ENCODE measurements at places on chromosomes 1 and 21. TPM values are rescaled to one million over a fixed set of nuclear protein-coding genes. Genes with fewer than 3 reads are reported as not detected.
A peak's percentile ranks its signal among the peaks of the same experiment; 100 is the strongest.

The MAP3K7CL gene
- 13.2 TPM for total RNA-seq

The TFAP2E gene
- total RNA-seq, result 2.2 TPM

The KLHDC9 gene
- 24.8 TPM for total RNA-seq

DNA sequence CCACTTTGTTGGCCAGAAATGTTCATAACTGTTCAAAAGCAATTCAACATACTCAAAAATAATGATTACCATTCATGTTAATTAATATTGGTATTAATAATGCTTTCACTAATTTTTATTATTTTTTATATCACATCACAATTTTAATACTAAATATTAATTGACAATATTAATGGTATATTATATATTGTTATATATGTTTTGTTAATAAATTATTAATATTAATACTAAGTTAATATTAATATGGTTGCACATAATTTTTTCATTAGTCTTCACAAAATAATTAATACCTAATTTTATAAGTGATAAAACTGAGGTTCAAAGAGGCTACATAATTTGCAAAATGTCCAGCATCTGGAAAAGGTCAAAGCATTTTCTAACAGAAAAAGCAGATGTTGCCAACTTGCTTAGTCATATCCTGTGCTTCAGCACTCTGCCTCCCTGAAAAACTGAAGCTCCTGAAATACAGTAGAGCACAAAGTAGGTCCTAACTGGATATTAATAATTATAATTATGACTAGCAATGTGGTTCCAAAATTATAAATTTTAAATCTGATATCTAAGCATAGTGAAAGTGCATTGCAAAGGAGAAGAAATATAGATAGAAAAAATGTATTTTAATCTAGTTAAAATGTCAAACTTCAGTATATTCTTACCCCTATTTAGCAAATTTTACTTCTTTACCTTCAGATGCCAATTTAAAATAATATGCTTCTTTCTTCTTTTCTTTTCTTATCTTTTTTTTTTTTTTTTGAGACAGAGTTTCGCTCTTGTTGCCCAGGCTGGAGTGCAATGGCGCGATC lies 123.2 kb upstream of the TNFSF4 start:
- no peak for DNase-seq
- H3K27ac ChIP-seq, result no peak overlapping the region
- no peaks in the 10 kb centered on the region for H3K27me3 ChIP-seq
- H3K4me3 ChIP-seq, result no peak overlapping the region
- no peaks in the 10 kb centered on the region for H3K4me1 ChIP-seq
- no peaks in the 10 kb centered on the region for H3K36me3 ChIP-seq

The MROH9 gene
- not detected for total RNA-seq

- no peak overlapping the region for H3K4me3 ChIP-seq
- no peaks in the 10 kb centered on the region for H3K4me1 ChIP-seq
- no peaks in the 10 kb centered on the region for H3K27me3 ChIP-seq
These were observed 255.9 kb upstream of the SNX7 start for GRCh38 chr1:98405581-98406074.

- DNase-seq, result no peak
- H3K27me3 ChIP-seq, result no peaks in the 10 kb centered on the region
- H3K27ac ChIP-seq, result no peak overlapping the region
These were observed 23.3 kb upstream of the SRSF10 start for GRCh38 chr1:24003331-24003972.

- no peaks in the 10 kb centered on the region for H3K27me3 ChIP-seq
- H3K4me1 ChIP-seq, result peaks cover 3% of the 10 kb centered on the region
- no peaks in the 10 kb centered on the region for H3K36me3 ChIP-seq
- peak overlapping the region; percentile 28 for H3K27ac ChIP-seq
- no peak overlapping the region for H3K4me3 ChIP-seq
- peak; percentile 59 for DNase-seq
These were observed 54.2 kb downstream of the PBX1 start for GRCh38 chr1:164613176-164613575.

- no peaks in the 10 kb centered on the region for H3K4me1 ChIP-seq
- DNase-seq, result no peak
- no peaks in the 10 kb centered on the region for H3K27me3 ChIP-seq
- no peak overlapping the region for H3K27ac ChIP-seq
These were observed 115.7 kb upstream of the HIVEP3 start for GRCh38 chr1:42034426-42034825.

DNA sequence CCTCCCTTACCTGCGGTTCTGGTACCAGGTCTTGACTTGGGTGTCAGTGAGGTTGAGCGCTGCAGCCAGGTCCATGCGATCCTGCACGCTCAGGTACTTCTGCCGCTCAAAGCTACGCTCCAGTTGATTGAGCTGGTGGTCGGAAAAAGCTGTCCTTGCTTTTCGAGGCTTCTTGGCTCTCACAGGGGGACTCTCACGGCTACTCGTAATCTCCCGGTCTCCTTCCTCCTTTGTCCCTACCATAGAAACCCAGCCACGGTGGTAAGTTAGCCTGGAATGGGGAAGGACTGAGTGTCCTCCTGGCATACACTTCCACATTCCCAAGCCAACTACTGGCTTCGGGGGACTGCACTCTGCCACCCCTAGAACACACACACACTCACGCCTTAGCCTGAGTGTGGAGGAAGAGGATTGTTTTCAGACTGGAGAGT lies 2.6 kb downstream of the BARHL2 start:
- H3K4me3 ChIP-seq, result no peak overlapping the region
- H3K4me1 ChIP-seq, result no peaks in the 10 kb centered on the region
- no peak overlapping the region for H3K27ac ChIP-seq

- DNase-seq, result no peak
- peaks cover 20% of the 10 kb centered on the region for H3K4me1 ChIP-seq
- no peaks in the 10 kb centered on the region for H3K36me3 ChIP-seq
- peak overlapping the region; percentile 37 for H3K27ac ChIP-seq
- H3K27me3 ChIP-seq, result no peaks in the 10 kb centered on the region
These were observed 30.4 kb downstream of the RAP1GAP start for GRCh38 chr1:21638531-21639341.

The GNG4 gene
- total RNA-seq, result 47.7 TPM

GRCh38 chr21:41682719-41683179 lies 84.1 kb downstream of the RIPK4 start:
- no peak overlapping the region for H3K4me3 ChIP-seq
- no peaks in the 10 kb centered on the region for H3K27me3 ChIP-seq
- peaks cover 39% of the 10 kb centered on the region for H3K4me1 ChIP-seq
- peak overlapping the region; percentile 97 for H3K27ac ChIP-seq

GRCh38 chr1:43317817-43318471 lies 17.2 kb downstream of the TIE1 start:
- H3K27ac ChIP-seq, result no peak overlapping the region
- no peaks in the 10 kb centered on the region for H3K4me1 ChIP-seq
- no peaks in the 10 kb centered on the region for H3K27me3 ChIP-seq
- H3K36me3 ChIP-seq, result no peaks in the 10 kb centered on the region

DNA sequence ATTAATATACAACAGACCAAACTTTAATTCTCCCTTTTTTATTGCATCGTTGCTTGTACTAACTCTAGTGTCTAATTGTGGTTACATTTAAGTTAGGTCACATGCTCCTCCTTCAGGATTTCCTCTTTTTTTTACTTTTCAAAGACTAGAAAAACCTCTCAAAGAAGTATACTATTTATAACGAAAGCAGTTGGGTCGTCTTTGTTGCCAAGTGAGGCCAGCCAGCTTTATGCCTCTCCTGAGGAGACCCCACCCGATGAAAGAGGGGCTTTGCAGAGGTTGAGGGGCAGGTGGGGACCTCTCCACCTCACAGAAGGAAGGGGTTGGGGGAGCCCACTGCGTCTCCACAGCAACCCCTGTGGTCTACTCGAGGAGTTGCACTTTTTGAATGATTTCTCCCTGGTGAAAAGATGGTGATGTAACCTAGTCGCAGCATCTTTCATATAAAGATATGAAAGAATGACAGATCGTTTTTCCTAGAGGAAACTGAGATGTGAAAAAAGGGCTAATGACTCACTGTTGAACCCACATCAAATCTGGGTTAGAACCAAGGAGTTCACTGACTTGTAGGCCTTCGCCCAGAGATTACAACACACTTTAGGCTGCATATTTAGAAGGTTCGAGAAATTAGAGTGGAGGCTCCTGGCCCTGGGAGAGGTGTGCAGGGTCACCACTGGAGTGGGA lies 6.4 kb downstream of the TGFB2 start:
- H3K4me3 ChIP-seq, result no peak overlapping the region
- H3K27ac ChIP-seq, result peak overlapping the region; percentile 50
- H3K4me1 ChIP-seq, result no peaks in the 10 kb centered on the region
- no peaks in the 10 kb centered on the region for H3K36me3 ChIP-seq

The IL19 gene
- total RNA-seq, result not detected

- no peak overlapping the region for H3K27ac ChIP-seq
- H3K4me3 ChIP-seq, result no peak overlapping the region
- no peak for DNase-seq
- H3K36me3 ChIP-seq, result no peaks in the 10 kb centered on the region
- H3K4me1 ChIP-seq, result peaks cover 3% of the 10 kb centered on the region
- H3K27me3 ChIP-seq, result no peaks in the 10 kb centered on the region
These were observed 16.5 kb downstream of the RGL1 start for GRCh38 chr1:183821309-183821888.

- H3K27ac ChIP-seq, result no peak overlapping the region
- DNase-seq, result no peak
- H3K4me3 ChIP-seq, result no peak overlapping the region
- no peaks in the 10 kb centered on the region for H3K27me3 ChIP-seq
These were observed 33.6 kb downstream of the WLS start for GRCh38 chr1:68198752-68199151.

The MEGF6 gene
- 82.5 TPM for total RNA-seq

The RPTN gene
- not detected for total RNA-seq
